ENCODE measurements at places on chromosomes 7 and 10.

DNA sequence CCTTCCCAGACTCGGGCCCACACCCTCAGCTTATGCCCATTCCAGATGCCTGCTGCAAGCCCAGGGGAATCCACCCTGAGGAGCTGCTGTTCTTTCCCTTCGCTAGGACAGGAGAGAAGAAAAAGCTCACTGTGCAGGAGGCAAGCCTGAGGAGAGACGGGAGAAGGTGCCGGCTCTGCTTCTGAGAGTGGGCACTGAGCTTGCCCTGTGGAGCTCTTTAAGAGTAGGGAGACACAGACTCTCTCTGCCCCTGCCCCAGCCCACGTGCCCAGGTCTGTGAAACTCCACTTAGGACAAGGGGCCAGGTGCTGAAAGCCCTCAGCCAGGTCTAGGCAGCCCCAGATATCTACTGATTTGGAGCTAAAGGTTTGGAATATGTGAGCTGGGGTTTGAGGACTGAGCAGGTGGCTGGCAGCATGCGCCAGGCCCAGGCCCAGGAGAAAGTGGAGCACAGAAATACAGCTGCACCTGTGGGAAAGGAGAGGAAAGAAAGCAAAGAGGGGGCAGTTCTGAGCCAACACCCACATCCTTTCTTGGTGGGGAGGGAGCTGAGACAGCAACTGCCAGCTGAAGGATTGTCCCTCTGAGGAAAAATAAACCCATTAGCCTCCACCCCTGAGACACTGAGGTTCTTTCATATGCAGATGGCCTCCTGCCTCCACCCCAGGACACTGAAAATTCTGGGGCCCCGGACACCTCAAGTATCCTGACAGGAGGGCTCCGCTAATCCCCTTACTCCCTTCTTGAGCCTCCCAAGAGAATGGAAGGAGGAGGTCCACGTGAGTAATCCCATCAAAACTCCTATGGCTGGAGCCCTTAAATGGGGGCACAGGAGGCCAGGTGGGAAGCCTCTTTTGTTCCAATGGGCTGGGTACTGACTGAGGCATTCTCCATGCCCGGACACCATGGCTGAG lies 7.3 kb downstream of the POLL start:
- DNase-seq: no peak

- DNase-seq: no peak
Observed at GRCh38 chr7:103803631-103804030, 185.8 kb downstream of the RELN start.

DNA sequence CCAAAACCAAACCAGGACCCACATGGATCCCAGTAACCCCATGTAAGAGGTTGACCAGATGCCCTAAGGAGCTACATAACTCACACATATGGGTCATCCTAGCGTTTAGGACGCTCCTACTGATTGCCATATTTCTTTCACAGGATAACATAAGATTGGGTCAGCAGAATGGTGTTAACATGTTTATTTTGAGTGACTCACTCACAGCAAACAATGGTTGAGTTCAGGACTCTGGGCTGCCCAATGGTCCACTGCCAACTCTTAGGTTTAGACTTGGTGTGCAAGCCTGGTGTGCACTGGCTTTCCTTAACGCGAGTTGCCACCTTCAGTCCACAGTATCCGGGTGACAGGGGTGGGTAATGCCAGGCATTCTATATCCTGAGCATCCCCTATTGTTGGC lies 211.5 kb downstream of the GPAM start:
- DNase-seq: no peak

- no peak for DNase-seq
Observed at GRCh38 chr10:115171392-115171960, 78.3 kb downstream of the ATRNL1 start.

- no peak for DNase-seq
Observed at GRCh38 chr7:158409816-158410330, 177.8 kb downstream of the PTPRN2 start.

DNA sequence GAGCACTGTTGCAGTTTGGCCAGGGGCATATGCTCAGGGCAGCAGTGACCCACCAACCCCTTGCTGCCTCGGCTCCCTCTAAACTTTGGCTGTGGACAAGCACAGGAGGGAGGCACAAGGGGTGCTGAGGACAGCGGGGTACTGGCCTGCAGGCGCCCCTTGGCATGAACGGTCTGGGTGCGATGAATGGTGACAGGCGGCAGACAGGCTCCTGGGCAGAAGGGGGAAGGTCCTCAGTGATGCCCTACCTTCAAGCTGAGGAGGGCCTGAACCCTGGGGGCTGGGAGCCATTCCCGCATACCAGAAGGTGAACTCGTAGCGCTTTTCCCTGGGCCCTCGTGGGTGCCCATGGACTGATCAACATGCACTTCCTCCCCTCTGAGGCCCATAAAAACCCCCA lies 567.1 kb downstream of the GRM8 start:
- no peak for DNase-seq

- no peak for DNase-seq
Observed at GRCh38 chr7:135536150-135536549, 21.6 kb upstream of the NUP205 start.

GRCh38 chr7:63012633-63013183 lies 985.9 kb upstream of the ZNF722 start:
- DNase-seq: no peak

DNA sequence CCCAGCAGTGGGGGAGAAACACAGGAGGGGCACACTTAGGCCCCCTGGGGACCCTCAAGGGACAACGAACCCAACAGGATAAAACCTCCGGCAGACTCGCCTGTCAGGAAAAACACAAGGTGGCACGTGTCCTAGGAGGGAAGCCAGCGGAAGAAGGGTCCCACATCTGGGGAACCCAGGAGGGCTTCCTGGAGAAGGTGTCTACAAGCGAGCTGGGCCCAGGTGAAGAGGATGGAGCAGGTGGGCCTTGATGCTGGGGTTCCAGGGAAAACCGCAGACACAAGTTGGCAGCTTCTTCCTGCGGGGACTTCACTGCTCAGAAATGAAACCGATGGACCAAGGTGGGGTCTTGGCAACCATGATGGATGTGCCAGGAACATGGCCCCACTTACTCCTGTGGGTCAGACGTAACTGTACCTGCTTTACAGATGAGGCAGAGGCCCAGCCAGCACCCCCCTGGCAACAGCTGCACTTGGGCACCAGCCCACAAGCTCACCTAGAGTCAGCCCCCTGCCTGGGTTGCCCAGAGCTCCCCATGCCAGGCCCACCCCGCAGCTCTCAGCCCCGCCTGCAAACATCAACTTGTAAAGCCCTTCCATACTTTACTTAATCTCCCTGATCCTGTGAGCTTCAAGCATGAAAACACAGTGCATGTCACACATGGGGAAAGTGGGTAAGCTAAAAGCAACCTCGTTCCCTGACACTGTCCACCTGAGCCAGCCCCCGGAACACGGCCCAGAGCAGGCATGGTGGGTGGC lies 225.0 kb downstream of the ELFN1 start:
- no peak for DNase-seq

DNA sequence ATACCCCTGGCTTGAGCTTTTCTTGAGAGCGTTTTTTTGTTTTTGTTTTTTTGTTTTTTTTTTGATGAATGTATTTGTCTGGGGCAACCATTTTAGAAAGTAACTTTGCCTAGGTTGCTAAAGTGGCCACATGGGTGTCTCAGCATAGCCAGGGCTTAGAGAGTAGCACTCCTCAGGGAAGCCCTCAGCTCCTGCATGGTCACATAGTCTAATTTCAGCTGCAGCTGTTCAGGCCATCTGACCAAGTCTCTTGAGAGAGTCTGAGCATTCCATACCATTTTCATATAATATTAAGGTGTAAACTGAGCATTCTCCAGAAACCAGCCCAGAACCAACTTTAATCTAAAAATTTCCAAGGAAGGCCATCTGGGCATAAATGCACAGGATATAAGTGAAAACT lies 186.4 kb downstream of the NPSR1 start:
- DNase-seq: no peak

DNA sequence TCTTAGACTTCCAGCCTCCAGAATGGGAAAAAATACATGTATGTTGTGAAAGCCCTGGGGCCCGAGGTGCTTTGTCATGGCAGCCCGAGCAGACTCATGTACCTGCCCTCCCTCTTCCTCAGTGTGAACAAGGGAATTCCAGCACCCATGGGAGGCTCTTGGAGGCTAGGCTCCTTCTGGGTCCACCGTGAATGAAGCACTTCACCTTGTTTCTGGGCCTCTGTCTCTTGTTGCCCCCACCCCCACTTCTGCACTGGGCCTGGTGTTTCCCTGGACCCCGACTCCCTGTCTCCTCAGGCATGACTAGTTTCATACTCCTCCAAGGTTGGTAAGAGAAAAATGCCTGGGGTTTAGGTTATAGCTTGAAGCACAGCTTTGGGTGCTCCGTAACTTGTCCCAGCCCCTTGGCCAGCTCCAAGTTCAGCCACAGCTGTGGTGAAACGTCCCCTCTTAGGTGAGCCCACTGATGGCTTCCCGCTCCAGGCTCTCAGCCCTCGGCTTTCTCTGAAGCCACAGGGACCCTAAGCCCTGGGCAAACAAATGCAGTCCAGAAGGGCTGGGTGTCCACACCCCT lies 30.2 kb upstream of the ARHGAP22 start:
- DNase-seq: no peak

DNA sequence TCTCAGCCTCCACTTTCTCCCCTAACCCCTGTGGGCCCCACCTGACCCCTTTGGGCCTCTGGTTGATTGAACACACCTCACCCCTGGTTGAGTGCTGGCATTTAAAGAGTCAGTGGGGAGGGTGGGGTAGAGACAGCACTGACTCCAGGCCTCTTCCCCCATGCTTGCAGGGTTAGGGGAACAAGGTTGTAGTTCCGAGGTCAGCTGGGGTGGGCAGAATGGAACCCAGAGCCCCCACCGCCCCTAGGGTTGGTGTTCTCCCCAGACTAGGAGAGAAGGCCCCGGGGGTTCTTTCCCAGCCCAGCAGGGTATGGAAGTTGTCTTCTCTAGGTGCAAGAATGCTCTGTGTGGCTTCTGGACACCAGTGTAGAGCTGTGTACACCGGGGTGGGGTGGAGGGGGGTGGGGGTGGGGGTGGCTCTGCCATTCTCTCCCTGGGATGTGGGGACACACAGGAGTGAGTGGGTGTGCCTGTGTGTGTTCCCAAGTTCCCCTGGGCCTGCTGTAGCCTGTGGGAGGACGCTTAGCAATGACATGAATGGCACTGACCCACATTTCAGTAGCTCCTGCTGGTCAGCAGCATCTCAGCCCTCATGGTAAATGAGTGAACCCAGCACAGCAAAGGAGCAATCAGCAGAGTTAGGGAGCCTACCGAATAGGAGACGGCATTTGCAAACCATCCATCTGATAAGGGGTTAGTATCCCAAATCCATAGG lies 33.6 kb downstream of the PRF1 start:
- DNase-seq: no peak
